ENCODE measurements at places on chromosomes 6 and 20. TPM values are rescaled to one million over a fixed set of nuclear protein-coding genes. Genes with fewer than 3 reads are reported as not detected.
A peak's percentile ranks its signal among the peaks of the same experiment; 100 is the strongest.

DNA sequence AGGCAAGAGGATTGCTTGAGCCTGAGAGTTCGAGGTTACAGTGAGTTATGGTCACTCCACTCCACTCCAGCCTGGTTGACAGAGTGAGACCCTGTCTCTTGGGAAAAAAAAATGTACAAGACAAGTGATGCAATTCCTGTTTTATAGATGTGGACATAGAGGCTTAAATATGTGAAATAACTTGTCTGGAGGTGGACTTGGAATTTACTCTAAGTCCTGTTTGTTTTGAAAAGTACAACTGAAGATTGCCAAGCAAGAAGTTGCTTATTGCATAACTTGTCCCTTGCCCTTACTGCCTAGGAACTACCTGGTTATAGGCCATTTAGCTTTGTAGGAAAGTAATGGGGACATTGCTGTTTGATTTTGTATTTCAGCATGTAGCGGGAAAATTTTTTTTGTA lies 26.0 kb upstream of the ADIG start:
- no peaks in the 10 kb centered on the region for H3K27me3 ChIP-seq
- H3K36me3 ChIP-seq = no peaks in the 10 kb centered on the region
- DNase-seq = no peak
- no peak overlapping the region for H3K4me3 ChIP-seq
- no peak overlapping the region for H3K27ac ChIP-seq

The C20orf141 gene
- not detected for total RNA-seq

The OR12D3 gene
- not detected for total RNA-seq

GRCh38 chr20:34538671-34539123 lies 19.8 kb upstream of the MAP1LC3A start:
- H3K27me3 ChIP-seq = peaks cover 7% of the 10 kb centered on the region
- no peak overlapping the region for H3K4me3 ChIP-seq
- peak; percentile 80 for DNase-seq
- H3K4me1 ChIP-seq = peaks cover 6% of the 10 kb centered on the region
- H3K36me3 ChIP-seq = peaks cover 4% of the 10 kb centered on the region

DNA sequence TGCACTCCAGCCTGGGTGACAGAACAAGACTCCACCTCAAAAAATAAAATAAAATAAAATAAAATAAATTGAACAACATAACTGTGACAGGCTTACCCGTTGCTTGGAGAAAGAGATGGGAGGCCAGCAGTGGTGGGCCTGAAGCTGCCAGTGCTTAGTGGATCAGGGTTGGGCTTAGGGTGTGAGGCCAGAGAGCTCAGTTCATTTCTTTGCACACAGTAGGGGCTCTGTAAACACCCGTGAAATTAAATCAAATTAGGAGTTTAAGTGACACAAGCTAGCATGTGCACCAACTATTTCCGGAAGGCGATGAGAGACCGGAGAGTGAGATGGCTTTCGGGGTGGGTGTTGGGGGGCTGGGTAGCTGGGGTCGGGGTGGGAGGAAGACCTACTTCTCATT lies 25.8 kb upstream of the TTPAL start:
- DNase-seq = no peak
- no peak overlapping the region for H3K4me3 ChIP-seq
- H3K27me3 ChIP-seq = peaks cover 5% of the 10 kb centered on the region
- no peaks in the 10 kb centered on the region for H3K36me3 ChIP-seq

DNA sequence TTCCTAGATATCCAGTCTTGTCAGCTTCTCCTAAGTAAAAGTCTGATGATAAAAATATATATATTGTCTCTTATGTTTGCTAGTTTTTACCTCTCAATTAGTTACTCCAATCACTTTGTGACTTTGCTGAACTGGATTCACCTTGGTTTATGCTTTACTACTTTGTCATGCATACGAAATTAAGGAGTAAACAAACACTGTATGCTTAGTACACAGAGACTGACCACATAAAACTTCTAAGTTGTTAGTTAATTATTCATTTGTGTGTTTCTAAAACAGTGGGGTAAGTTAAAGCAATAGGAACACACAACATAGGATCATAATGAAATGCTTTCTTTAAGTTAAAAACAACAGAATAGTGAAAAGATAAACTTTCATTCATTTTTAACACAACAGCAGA lies 877.3 kb upstream of the MAP3K7 start:
- no peaks in the 10 kb centered on the region for H3K36me3 ChIP-seq
- H3K4me3 ChIP-seq = no peak overlapping the region
- no peak for DNase-seq

GRCh38 chr6:101110814-101111213 lies 229.7 kb upstream of the ASCC3 start:
- H3K27me3 ChIP-seq = no peaks in the 10 kb centered on the region
- DNase-seq = no peak
- no peaks in the 10 kb centered on the region for H3K36me3 ChIP-seq
- no peak overlapping the region for H3K27ac ChIP-seq

The HSPA12B gene
- total RNA-seq = 0.44 TPM

GRCh38 chr20:59736366-59736765 lies 132.0 kb downstream of the PHACTR3 start:
- no peak for DNase-seq
- peaks cover 2% of the 10 kb centered on the region for H3K36me3 ChIP-seq
- peaks cover 4% of the 10 kb centered on the region for H3K4me1 ChIP-seq
- H3K27me3 ChIP-seq = peaks cover 11% of the 10 kb centered on the region

DNA sequence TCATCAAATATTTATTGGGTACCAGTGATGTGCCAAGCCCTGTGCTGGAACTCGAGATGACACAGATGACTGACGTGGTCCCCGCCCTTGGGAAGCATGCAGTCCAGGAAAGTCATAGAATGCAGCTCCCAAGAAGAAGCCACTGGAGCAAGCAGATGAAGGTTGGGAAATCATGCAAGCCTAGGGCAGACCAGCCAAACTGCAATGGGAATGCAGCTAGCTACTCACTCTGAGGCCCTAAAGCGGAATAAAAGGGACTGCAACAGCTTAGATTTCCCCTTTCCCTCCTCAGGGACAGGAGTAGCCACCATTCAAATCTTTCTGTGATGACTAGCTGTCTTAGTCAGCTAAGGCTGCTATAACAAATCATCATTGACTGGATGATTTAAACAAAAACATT lies 152.2 kb downstream of the MAFB start:
- no peaks in the 10 kb centered on the region for H3K4me1 ChIP-seq
- H3K36me3 ChIP-seq = peaks cover 4% of the 10 kb centered on the region
- no peaks in the 10 kb centered on the region for H3K27me3 ChIP-seq
- no peak for DNase-seq
- H3K4me3 ChIP-seq = no peak overlapping the region

The CAGE1 gene
- not detected for total RNA-seq

DNA sequence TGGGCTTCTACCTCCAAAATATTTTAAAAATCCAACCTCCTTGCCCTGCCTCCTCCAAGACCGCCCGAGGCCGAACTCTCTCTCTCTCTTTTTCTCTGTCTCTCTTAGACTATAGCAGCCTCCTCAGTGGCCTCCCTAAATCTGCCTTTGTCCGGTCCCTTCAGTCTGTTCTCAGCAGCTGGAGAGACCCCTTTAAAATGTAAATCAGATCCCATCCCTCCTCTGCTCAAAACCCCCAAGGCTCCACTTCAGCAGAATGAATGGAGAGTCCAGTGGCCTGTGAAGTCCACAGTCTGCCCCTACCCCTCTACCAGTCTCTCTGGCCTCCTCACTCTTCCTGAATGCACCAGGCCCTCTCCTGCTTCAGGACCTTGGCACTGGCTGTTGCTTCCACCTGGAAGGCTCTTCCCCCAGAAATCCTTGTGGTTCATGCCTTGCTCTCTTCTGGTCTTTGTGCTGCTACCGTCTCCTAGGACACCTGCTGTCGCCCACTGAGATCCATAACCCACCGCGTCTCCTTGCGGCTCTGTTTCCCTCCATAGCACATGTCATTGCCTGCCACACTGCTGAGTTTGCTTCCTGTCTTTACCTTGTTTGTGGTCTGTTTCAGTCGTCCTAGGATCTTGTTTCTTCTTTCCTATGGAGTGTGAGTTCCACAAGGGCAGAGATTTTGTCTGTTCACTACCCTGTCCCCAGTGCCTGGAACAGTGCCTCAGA lies 6.0 kb downstream of the MLN start:
- DNase-seq = no peak
- H3K27ac ChIP-seq = peak overlapping the region; percentile 45
- peaks cover 2% of the 10 kb centered on the region for H3K27me3 ChIP-seq
- H3K4me1 ChIP-seq = peaks cover 43% of the 10 kb centered on the region
- H3K4me3 ChIP-seq = peak overlapping the region; percentile 41

DNA sequence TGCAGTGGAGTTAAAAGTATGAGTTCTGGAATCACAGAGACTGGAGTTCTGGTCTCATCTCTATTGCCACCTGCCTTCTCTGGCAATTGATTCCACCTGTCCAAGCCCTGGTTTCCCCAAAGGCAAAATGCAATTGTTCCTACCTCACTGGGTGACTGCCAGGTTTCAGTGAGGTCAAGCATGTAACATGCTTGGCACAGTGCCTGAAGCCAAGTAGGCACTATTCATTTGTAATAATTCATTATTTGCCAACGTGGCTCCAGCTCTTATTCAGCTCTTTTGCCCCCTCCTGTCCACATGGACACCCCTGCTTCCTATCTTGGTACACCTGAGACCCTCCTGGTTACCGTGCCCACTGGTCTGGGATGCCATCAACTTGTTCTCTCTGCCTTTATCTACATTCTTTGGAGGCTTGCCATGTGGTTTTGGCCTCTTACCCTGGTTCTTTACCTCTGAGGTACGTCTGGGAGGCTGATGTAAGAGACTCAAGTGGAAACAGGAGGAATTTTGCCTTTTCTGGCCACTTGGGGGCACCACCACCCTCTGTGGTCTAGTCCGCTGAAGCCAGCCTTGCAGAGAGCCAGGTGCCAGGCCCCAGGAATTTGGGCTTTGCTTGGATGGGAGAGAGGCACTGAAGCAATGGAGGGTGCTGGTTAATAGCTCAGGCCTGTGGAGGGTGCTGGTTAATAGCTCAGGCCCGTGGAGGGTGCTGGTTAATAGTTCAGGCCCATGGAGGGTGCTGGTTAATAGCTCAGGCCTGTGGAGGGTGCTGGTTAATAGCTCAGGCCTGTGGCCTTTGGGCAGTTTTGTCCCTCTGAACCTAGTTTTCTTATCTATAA lies 1.7 kb downstream of the KCNK15 start:
- peak; percentile 94 for DNase-seq

DNA sequence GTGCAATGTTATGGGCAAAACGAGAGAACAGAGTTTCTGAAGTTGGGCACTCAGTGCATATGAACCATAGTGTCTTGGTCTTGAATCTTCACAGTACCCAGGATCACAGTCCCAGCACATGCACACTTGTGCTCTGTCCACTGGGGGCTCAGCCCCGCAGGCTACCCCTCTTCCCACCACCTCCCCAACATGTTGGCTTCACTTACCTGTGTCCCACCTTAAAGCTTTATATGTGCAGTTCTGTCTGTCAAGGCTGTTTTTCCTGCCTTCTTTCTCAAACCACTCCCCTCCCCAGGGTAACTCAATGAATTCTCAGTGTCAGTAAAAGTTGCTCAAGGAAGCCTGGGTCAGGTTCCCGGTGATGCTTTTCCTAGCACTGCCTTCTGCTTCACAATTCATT lies 129.9 kb downstream of the DOK5 start:
- H3K4me3 ChIP-seq = no peak overlapping the region
- no peak for DNase-seq
- peaks cover 22% of the 10 kb centered on the region for H3K4me1 ChIP-seq
- no peaks in the 10 kb centered on the region for H3K27me3 ChIP-seq
- no peaks in the 10 kb centered on the region for H3K36me3 ChIP-seq

GRCh38 chr20:3101737-3102574 lies 17.4 kb upstream of the AVP start:
- no peaks in the 10 kb centered on the region for H3K27me3 ChIP-seq
- no peak for DNase-seq
- peaks cover 4% of the 10 kb centered on the region for H3K4me1 ChIP-seq
- H3K27ac ChIP-seq = no peak overlapping the region
- no peak overlapping the region for H3K4me3 ChIP-seq
- H3K36me3 ChIP-seq = no peaks in the 10 kb centered on the region

All from glutamatergic neuron (in vitro differentiated cells).